Activated T-helper 2 cell treated with anti-CD3 and anti-CD28 coated beads, Interferon-gamma antibody, Interleukin-2, Interleukin-4, amounts not matched to agents 10 μg/mL and 5 μg/mL and 100 μg/mL, durations not matched to agents 14 hours and 24 hours and 36 hours (primary cell): ENCODE measurements at places on chromosomes 7 and 10. TPM values are rescaled to one million over a fixed set of nuclear protein-coding genes. Genes with fewer than 3 reads are reported as not detected.

Gene MPP7
- 0.60 and 0.73 TPM in 2 replicates for total RNA-seq

Gene FBXL13
- total RNA-seq = 0.41 and 0.76 TPM in 2 replicates

DNA sequence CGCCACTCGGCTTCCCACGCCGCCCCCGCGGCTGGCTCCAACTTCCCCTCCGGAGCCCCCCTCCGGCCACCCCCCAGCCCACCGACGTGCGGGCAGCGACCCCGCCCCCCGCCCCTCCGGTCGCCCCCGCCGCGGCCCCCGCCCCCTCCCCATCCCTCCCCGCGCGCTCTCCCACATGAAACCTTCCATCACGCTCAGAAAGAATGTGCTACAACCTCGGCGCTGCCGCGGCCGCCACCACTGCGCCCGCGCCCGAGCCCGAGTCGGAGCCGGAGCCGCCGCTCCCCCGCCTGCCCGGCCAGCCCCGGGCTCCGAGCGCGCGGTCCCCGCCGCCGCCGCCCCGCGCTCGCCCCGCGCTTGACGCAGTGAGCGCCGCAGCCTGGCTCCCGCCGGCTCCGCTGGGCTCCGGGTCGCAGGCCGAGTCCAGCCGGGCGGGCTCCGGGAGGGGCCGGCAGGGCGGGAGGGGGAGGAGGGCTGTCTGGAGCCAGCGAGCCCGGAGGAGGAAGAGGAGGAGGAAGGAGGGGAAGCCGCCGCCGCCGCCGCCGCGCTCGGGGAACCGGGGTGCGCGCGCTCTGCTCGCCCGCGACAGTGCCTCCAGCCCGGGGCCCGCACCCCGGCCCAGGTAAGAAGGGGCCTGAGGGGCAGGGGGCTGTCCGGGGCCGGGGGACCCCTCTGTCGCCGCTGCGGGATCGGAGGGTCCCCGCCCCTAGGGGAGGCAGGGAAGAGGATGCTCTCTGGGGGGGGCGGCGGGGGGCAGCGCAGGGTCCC is 4.3 kb upstream of the ELFN1 start:
- H3K4me3 ChIP-seq = no peak overlapping the region
- no peak overlapping the region for H3K27ac ChIP-seq
- H3K27me3 ChIP-seq = peaks cover 41% of the 10 kb centered on the region
- H3K4me1 ChIP-seq = no peaks in the 10 kb centered on the region

GRCh38 chr10:130554701-130555410 is 418.7 kb downstream of the GLRX3 start:
- H3K36me3 ChIP-seq = no peaks in the 10 kb centered on the region
- H3K4me1 ChIP-seq = no peaks in the 10 kb centered on the region
- no peak overlapping the region for H3K4me3 ChIP-seq

DNA sequence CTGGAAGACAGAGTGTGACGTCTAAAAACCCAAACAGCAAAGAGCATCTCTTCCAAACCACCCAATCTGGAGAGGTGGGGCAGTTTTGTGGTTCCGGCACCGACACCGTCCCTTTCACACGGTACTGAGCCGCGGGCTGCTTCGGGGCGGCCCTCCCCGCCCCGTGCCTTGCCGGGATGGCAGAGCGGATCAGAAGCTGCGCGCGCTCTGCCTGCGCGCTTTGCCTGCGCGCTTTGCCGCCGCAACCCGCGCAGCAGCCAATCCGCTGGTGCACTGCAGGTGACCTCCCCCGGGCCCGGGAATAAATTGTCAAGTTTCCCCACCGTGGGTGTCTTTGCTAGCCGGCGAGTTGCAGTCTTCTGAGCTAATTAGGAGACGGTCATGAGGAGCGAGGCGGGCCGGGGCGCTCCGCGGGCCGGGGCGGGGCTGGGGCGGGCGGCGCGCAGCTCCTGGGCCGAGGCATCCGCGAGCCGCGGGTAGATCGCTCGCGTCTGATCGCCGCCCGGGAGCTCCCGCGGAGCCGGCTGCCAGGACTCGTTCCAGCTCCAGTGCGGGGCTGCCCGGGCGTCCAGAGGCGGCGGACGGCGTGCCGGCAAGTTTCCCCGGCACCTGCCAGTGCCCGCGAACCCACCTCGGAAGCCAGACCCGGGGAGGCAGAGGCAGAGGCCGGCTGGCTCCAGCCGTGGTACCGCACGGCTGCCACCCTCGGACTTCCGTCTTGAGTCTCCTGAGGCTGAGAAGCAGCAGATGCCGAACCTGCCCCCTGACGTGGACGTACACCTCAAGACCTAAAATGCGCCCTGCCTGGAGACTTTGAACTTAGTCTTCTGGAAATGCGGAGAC is 536.0 kb upstream of the GALNT17 start:
- H3K4me3 ChIP-seq = no peak overlapping the region
- H3K27ac ChIP-seq = no peak overlapping the region
- DNase-seq = no peak

DNA sequence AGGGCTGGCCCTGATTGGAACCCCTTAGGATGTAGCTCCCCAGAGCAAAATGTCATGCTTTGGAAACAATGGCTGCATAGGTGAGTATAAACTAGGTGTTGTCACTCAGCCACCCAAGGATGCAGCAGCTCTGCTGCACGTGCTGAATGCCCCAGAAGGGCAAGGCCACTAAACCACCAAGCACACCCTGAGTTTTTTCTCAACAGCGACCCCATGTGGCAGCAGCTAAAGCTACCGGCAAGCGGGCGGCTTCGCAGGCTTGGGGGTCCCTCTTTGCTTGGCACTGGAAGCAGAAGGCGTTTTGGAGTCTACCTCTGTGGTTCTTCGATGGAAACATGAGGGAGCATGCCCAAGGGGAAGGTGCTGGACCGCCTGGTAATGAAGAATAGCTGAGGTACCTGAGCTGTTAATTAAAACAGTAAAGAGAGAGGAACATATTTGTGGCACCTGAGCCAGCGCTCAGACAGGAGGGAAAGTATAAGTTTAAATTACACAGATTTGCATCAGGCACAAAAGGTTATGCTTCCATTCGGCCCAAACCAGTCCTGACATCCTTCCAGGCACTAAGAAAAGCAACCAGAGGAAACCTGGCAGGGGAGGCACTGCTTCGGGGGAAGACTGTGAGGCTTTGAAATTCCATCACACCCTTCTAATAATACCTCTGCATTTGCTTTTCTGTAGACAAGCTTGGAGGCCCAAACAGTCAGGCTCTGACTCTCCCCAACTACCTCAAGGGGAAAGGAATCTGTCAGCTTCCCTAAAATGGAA is 152.1 kb downstream of the GFRA1 start:
- DNase-seq = no peak
- no peaks in the 10 kb centered on the region for H3K27me3 ChIP-seq
- H3K4me3 ChIP-seq = no peak overlapping the region
- no peak overlapping the region for H3K27ac ChIP-seq
- H3K4me1 ChIP-seq = no peaks in the 10 kb centered on the region
- H3K36me3 ChIP-seq = no peaks in the 10 kb centered on the region
